NCI-H82 (cell line): ENCODE measurements at places on chromosomes 11 and 22.
A peak's percentile ranks its signal among the peaks of the same experiment; 100 is the strongest.

- no peak for DNase-seq
These were observed 91.8 kb downstream of the SWAP70 start for GRCh38 chr11:9755561-9756185.

DNA sequence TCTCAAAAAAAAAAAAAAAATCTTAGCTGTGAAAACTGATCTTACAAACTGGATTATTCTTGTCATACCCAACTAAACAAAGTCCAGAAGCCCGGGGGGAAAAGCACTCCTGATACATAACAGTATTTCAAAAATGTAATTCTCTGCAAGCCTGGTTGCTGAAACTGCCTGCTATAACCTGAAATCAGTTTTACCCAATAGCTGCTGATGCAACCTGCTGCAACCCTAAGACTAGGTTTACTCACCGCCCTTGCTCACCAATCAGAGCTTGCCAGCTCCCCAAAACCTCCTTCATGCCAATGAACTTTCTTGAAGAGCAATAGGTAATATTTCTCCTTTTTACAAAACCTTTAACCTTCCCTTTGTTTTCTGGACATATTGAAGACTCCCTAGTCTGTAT, 12.4 kb downstream of the FGF19 start:
- DNase-seq, result no peak

GRCh38 chr22:35209203-35209602, 48.1 kb upstream of the HMGXB4 start:
- DNase-seq, result peak; percentile 73

- no peak for DNase-seq
These were observed 14.0 kb downstream of the ARVCF start for GRCh38 chr22:20002636-20003035.

- peak; percentile 89 for DNase-seq
These were observed 80.7 kb upstream of the FAM181B start for GRCh38 chr11:82814379-82814778.

DNA sequence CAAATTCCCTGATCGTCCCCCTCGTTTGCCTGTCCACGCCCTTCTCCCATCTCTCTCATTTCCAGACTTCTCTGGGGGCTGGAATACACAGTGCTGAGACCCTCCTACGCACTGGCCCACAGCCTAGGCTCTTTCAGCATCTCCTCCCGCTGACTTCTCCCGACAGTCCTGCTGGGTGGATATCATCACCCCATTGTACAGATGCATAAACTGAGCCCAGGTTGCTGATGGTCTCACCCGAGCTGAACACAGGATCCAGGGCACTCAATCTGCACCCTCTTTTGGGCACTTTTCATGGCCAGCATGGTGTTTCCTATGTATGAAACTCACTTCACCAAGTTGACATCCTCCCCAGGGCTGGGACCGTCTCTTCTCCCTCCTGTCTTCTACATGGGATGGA, 31.7 kb upstream of the PICK1 start:
- no peak for DNase-seq

GRCh38 chr11:134592391-134592990, 180.4 kb upstream of the B3GAT1 start:
- peak; percentile 45 for DNase-seq

DNA sequence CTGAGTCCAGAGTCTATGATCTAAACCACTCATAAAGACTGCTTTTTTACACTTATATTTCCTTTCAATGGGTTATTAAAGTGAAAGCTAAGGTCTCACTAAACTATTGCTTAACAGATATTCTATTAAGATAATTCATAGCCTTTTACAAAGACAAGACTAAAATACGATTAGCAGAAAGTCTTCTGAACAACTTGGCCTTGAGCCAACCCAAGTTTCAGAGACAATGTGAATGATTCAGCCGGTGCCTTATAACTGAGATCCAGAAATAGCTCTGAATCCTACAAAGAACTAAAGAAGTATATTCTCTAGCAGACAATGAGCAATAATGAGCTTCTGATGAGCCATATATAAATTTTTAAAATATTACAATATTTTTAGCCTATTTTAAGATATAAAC, 41.5 kb upstream of the CARD18 start:
- peak; percentile 19 for DNase-seq

DNA sequence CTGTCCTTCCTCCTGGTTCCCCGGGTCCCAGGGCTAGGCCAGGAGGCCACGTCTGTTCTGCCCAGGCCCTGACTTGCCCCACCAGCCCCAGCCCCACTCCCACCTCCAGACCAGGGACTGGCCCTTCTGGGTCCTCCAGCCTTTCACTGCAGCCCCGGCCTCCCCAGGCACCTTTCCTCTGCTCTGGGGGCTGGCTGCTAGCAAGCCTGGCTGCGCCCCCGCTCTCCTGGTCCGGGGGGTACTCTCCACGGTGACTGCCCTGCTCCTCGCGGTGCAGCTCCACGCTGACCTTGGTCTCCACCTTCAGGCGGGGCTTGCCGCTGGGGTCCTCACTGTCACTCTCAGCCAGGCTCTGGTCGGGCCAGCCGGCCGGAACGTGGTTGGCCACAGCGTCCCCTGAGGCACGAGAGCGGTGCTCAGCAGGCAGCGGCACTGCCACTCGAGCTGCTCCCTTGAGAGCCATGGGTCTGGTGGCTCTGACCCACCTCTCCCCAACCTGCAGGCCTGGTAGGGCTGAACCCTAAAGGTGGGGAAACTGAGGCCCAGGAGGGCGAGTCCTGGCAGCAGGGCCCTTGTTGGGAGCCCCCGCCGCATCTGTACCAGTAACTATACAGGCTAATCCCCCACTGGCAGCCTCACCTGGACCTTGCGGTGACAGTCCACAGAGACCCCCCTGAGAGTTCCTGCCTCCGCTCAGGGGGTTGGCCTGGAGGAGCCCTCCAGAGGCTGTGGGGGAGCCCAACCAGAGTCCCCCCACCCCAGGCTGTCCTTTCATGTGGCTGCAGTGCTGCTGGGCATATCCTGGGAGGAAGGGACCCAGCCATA, 29.0 kb downstream of the TRMU start:
- no peak for DNase-seq

DNA sequence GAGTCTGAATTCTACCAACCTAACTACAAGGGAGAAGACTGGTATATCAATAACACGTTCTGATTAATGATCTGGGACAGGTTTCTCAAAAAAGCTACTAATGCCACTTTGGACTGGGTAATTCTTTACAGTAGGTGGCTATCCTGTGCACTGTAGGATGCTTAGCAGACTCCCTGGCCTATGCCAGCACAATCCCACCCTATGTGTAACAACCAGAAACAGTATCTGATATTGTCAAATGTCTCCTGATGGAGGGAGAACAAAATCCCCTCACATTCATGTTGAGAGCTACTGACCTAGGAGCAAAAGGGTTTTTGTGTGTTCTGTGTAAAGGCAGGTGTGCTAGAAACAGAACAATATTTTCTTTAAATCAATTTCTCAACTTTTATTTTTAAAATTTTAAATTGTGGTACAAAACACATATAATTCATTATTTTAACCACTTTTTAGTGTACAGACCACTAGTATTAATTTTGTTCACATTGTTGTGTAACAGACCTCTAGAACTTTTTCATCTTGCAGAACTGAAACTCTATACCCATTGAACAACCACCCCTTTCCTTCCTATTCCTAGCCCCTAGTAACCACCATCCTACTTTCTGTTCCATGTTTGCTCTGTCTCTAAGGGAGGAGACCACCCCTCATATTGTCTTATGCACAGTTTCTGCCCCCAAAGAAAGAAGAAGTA, 2.1 kb upstream of the MS4A6A start:
- DNase-seq, result no peak

- DNase-seq, result no peak
These were observed 7.3 kb upstream of the ARAP1 start for GRCh38 chr11:72759468-72759985.

DNA sequence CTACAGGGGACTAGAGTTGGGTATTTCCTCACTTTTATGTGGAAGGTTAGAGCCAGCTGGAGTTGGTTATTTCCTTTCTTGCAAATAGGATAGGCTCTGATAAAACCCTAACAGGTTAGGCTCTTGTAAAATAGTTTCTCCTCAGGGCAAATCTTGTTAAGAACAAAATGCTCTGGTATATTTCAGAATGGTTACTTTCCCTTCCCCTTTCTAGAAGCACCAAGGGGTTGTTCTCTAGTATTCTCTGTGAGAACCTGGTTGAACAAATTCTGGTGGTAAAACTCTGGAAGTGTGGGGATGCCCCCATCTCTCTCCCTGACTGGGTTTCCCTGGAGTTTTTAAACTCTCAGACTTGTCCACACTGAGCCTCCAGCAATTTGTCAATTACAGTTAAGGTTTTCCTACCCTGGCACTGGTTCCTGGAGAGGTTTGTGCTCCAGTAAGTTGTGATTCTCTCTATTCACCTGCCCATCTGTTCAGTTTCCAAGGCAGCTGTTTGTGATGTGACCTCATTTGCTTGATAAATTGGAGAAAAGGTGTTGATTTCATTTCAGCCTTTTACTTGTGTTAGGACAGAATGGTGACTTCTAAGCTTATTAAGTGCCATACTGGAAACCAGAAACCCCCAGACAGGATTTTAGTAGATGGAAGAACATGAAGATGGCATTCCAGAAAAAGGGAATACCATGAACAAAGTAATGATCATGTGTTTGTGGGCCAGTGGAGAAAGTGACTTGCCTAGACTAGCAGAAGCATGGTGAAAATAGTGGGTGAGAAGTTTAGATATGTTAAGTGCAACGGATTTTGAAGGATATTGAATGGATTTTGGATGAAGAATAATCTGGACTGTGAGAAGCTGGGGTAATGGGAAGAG, 64.6 kb downstream of the EXT2 start:
- DNase-seq, result no peak

- peak; percentile 51 for DNase-seq
These were observed 457 bp downstream of the RNF141 start for GRCh38 chr11:10540546-10540914.

DNA sequence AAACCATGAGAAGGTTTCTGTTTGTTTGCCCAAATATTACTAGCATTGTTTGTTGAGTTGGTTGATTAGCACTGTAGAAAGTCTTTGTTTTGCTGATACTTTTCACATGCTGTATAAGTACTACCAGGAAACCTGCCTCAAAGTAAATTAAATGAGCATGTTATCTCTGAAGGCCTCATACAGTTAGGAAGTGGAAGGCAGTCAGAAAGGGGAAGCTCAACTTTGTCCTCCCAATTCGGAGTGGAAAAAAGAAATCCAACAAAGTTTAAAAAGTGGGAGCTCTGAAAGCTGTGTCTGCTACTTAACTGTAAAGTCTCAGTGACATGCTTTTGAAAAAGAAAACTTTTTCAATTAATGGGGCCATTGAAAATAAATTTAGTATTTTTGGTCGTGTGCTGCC, 188.3 kb upstream of the BLID start:
- DNase-seq, result no peak

GRCh38 chr11:6563121-6563619, 40.2 kb downstream of the RRP8 start:
- DNase-seq, result no peak

DNA sequence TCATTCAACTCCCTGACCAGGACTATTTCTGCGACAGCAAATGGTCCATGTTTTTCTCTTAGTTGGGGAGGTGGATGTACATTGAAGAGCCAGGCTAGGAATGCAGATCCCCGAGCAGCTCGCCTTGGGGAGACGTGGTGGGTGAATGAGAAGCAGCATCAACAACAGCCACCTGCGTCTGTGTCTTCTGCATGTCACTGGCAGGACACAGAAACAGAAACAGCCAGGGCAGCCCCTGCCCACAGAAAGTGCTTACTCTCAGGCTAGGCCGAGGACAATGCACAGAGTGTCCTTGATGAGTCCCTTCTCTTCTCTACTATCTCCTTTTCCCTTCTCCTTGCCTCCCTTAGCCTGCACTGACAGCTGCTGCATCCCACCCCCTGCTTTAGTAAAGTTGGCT, 541.9 kb upstream of the CADM1 start:
- no peak for DNase-seq

DNA sequence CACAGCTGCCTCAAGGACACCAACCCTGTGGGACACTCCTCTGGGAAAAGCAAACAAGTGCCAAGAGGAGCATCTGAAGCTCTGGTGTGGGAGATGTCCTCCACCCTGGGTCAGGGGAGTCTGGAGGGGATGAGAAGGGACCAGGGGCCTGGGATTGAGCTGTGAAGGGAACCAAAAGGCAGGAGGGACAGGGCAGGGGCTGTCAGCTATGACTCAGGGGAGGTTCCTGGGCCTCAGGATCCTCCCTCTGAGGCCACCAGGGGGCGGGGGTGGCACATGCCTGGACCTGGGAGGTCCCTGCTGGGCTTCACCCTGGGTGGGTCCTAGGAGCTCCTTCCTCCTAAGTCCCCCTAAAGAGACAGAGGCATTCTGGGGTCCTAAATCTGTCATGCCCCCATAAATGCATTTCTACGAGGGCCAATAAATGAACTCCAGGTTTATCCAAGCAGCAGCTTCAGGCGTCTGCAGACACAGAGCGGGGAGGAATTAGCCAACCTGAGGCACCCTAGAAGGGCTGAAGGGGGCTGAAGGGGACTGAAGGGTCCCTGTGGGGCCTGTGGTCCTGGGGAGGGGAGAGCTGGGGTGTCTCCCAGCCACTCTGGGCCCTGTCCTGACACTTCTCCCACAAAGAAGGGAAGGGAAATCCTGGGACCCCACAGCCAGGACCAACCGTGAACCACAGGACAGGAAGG, 31.9 kb upstream of the IGLL5 start:
- peak; percentile 42 for DNase-seq

GRCh38 chr11:8318536-8318935, 54.9 kb upstream of the LMO1 start:
- peak; percentile 66 for DNase-seq

GRCh38 chr11:69267395-69267805, 26.6 kb upstream of the MYEOV start:
- peak; percentile 19 for DNase-seq

GRCh38 chr22:36564422-36565158, 35.6 kb upstream of the EIF3D start:
- no peak for DNase-seq

GRCh38 chr11:30605036-30605605, 19.0 kb upstream of the MPPED2 start:
- no peak for DNase-seq

DNA sequence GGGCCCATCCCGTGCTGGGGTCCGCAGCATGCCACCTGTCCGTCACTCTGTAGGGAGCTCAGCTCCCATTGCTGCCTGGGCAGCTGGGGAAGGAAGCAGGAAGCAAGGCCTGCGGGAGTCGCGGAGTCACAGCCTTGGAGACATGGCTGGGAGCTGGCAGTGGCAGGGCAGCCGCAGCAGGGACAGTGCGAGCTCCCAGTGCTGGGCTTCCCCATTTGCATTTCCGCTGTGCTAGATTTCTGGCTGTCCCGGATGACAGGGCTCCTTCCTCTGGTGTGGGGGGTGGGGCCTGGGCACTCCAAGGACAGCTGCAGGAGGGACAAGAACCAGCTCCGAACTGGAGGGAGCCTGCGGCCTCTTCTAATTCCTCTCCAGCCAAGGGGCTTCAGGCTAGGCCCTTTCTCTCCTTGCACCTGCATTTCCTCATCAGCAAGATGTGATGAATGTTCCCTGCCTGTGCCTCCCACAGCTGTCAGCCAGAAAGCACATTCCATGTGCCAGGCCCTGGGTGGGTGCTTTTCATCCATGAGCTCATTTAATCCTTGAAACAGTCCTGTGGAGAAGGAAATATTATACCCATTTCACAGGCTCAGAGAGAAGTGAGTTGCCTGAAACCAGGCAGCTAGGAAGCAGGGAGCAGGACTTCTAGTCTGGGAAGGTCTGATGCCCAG, 48.0 kb downstream of the MYO7A start:
- no peak for DNase-seq
